ENCODE measurements at places on chromosomes 5 and 9. TPM values are rescaled to one million over a fixed set of nuclear protein-coding genes. Genes with fewer than 3 reads are reported as not detected.

The OTULINL gene
- total RNA-seq = 3.4 TPM

The PCDHA9 gene
- 1.4 TPM for total RNA-seq

The SPAG8 gene
- total RNA-seq = 1.4 TPM

The C9orf40 gene
- total RNA-seq = 12.7 TPM

DNA sequence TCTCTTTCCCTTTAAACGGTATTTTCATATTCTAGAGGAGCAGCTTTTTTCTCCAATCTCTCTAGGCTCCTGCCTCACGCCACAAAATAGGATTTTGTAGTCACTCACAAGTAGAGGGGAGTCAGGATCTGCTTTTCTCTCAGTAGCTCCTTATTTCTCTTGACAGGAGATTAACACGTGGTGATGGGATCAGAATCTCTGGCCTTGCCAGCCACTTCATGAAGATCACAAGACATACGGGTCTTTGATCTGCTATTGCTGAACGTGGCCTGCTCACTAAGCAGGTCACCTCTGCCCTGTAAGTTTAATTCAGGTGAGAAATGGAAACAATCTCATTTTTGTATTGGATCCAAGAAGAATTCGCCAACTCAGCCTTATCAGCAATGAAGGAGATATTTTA lies 257.5 kb downstream of the DIRAS2 start:
- DNase-seq = no peak

DNA sequence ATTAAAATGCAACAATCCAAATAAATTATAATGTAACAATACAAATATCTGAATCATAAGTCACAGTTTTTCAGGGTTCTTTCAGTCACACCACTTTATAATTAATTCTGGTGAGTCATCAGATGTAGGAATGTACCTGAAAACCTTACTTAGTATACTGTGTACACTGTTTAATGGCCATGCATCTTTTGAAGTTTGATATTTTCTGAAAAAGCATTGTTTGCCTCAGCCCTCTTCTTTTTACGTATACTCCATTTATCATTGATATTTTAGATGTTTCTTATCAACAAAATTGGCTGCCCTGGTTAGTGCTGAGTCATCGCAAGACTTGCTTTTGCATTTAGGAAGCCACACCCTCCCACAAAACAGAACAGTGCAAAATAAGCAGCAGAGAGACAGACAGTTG lies 218.6 kb downstream of the PJA2 start:
- no peak for DNase-seq

DNA sequence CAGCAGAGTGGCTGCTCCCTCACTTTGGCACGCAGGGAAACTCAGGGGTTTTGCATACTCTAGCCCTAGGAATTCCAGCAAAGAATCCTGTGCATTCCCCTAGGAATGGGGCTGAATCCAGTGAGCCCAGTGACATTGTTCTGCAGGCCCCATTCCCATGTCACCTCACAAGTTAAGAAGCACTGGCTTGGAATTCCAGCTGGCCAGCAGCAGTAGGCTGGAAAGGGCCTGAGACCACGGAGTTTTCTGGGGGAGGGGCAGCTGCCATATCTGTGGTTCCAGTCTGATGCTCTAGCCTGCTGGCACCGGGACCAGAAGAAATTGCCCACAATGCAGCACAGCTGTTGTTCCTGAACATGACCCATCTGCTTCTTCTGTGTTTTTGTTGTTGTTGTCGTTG lies 217.6 kb upstream of the DMRTA1 start:
- DNase-seq = no peak

GRCh38 chr5:41176952-41177351 lies 36.4 kb downstream of the C6 start:
- DNase-seq = no peak

Measured in neural crest cell (in vitro differentiated cells).